SIG-M5 (cell line): ENCODE measurements at places on chromosomes 3 and 15.

GRCh38 chr3:112407888-112408702, 75.1 kb downstream of the CD200 start:
- no peak for DNase-seq

- no peak for DNase-seq
These were observed 123.2 kb upstream of the BNIP2 start for GRCh38 chr15:59812250-59812870.

DNA sequence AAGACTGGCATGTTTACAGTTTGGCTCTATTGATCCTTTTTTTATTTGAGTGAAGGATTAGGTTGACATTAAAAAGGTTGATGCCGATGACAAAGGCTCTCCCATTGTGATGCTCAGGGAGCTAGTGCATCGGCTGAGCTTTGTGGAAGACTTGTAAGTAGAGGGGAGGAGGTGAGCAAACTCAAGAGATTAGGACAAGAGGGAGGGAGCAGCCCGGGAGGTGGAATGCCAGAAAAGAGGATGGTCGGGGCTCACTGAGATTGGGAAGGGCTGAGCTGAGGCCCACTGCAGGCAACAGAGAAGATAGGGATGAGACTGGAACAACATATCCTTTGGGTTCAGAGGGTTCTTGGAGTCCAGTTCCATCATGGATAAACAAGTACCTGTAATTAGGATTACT, 26.5 kb upstream of the PSMD6 start:
- no peak for DNase-seq

GRCh38 chr15:88230823-88231222, 25.7 kb downstream of the NTRK3 start:
- no peak for DNase-seq

DNA sequence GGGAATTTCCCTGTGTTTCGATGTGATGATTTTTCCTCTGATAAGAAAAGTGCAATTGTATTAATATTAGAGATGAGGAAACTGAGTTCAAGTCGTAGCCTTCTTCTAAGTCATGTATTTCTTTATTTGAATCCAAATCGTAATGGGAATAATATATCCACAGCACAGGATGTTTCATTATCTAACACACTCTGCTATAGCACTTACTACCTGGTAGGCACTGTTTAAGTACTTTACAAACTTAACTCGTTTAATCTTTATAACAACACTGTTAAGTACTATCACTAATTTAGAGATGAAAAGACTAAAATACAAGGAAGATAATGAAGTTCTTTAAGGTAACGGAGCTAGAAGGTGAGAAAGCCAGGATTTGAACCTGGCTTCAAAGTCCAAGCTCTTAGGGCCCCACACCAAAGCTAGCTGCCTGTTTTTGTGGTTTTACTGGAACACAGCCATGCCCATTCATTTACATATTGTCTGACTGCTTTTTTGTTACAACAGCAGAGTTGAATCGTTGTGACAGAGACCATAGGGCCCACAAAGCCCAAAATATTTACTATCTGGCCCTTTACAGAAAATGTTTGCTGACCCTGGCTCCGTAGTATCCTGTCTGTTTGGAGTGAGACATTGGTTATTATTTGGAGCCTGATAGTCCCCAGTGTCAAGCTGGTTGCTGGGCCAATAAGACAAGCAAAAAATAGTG, 9.6 kb upstream of the ATP13A3 start:
- no peak for DNase-seq

GRCh38 chr3:58581328-58582091, 4.3 kb upstream of the FAM107A start:
- no peak for DNase-seq

- DNase-seq: no peak
These were observed 458.1 kb downstream of the DIPK2A start for GRCh38 chr3:144429719-144430121.

- no peak for DNase-seq
These were observed 17.3 kb upstream of the RYK start for GRCh38 chr3:134267996-134268395.

DNA sequence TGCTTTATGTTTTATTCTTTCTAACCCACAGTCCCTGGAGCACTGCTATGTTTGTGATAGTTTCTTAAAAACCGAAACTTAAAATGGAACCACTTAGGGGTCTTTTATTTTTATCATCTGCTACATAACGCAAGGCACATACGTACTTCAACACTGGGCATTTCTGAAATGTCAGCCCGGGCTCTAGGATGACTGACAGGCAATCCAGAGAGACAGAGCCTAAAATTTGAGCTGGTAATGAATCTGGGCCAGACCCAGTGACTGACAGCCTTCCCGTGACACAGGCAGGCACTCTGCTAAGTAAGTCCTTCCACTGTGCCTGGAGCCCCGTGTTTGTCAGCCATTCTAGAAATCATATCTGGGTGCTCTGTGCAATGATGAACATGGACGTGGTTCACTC, 84.6 kb downstream of the RYR3 start:
- no peak for DNase-seq
